CD4-positive, alpha-beta T cell treated with Interleukin-2 at 100 ng/mL for 4 hours (primary cell): ENCODE measurements at places on chromosomes 6 and 20.
A peak's percentile ranks its signal among the peaks of the same experiment; 100 is the strongest.

GRCh38 chr6:14645221-14645620 lies 527.6 kb downstream of the CD83 start:
- no peak for DNase-seq

- no peak for DNase-seq
Measured at GRCh38 chr20:21356386-21356785, 40.9 kb downstream of the NKX2-4 start.

GRCh38 chr6:16045238-16045637 lies 83.6 kb upstream of the MYLIP start:
- DNase-seq = no peak

GRCh38 chr6:37433657-37434271 lies 743 bp downstream of the CMTR1 start:
- DNase-seq = peak; percentile 24

- DNase-seq = peak; percentile 59
Measured at GRCh38 chr20:49132995-49133478, 55.1 kb downstream of the STAU1 start.

- no peak for DNase-seq
Measured at GRCh38 chr6:81838724-81839426, 86.4 kb upstream of the TENT5A start.

DNA sequence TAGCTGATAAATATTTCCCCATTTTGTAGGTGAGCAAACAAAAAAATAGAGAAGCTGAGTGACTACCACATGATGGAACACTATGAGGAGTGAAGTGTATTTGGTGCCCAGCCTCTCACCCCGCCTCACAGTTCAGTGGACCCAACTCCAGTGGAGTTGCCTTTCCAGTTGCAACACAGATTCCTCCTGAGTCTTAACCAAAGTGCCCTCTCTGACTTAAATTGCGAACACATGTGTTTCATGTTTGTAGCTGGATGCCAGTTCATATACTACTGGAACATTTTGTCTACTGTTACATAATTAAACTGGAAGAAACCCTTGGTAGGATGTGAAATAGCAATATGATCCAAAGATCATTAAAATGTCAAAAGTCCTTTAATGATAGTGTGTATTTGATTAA lies 448.9 kb downstream of the COL12A1 start:
- no peak for DNase-seq

DNA sequence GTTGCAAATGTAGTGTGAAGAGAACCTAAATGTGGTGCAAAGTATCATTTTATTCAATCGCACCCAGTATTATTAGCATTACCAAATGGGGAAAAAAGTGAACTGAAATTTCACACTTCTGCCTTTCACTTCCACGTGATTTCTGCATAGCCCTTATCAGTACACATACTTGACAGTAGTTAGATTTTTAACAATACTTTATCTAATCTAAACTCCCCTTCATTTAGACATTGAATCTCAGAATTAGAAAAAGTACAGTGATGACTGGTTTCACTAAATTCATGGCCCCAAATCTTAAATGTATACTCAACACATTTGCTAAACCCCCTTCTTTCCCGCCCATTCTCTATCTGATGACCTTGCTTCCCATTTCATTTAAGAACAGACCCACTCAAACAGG lies 14.3 kb downstream of the STX7 start:
- no peak for DNase-seq

GRCh38 chr20:699811-700338 lies 24.3 kb upstream of the SCRT2 start:
- no peak for DNase-seq

- DNase-seq = peak; percentile 73
Measured at GRCh38 chr6:31814677-31815024, 432 bp downstream of the HSPA1L start.

- DNase-seq = no peak
Measured at GRCh38 chr6:116547358-116547757, 1.9 kb upstream of the TRAPPC3L start.

GRCh38 chr6:76230711-76231110 lies 158.2 kb upstream of the IMPG1 start:
- no peak for DNase-seq

- no peak for DNase-seq
Measured at GRCh38 chr6:96898241-96898851, 655 bp upstream of the NDUFAF4 start.

DNA sequence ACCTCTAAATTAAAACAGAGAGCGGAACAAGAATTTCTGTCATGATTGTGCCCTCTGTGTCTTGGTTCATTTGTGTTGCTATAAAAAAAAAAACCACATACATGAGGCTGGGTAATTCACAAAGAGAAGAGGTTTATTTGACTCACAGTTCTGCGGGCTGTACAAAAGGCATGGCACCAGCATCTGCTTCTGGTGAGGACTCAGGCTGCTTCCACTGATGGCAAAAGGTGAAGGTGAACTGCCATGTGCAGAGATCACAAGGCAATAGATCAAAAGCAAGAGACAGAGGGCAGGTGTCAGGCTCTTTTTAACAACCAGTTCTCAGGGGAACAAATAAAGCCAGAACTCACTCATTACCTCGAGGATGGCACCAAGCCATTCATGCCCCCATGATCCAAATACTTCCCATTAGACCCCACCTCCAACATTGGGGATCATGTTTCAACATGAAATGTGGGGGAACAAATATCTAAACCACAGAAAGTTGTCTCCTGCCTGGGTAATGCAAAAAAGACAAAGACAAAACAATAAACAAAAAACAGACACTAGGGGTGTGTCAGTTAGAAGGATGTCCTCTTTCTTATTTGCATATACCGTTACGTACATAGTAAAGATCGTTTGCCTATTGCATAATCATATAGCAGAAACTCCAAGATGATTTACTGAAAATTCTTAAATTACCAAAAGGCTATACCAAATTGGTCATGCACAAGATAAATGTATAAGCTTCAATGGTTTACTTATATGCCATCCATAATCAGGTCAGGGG lies 17.0 kb downstream of the SERPINB9 start:
- no peak for DNase-seq

- DNase-seq = no peak
Measured at GRCh38 chr20:57953638-57954037, 243.8 kb upstream of the PMEPA1 start.

- no peak for DNase-seq
Measured at GRCh38 chr6:46338131-46338530, 153.1 kb downstream of the RCAN2 start.

GRCh38 chr6:44932651-44933091 lies 395.5 kb upstream of the RUNX2 start:
- peak; percentile 49 for DNase-seq

- no peak for DNase-seq
Measured at GRCh38 chr20:50111829-50112495, 988 bp downstream of the UBE2V1 start.

DNA sequence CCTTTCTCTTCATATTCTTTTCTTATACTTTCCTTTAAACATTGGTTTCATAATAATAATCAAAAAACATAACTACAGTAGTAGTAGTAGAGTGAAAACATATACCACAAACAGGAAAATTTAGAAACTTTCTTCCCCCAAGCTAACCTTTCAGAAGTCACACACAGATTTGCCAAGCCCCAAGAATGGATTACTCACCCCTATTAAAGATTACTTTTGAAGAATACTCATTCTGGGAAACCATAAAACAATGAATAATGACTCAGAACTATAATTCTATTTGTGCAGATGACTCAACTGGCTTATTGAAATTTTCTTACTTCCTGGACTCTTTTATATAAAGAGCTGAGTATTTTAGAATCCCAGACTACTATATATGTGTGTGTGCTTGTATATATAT lies 119.4 kb upstream of the GJE1 start:
- DNase-seq = no peak

DNA sequence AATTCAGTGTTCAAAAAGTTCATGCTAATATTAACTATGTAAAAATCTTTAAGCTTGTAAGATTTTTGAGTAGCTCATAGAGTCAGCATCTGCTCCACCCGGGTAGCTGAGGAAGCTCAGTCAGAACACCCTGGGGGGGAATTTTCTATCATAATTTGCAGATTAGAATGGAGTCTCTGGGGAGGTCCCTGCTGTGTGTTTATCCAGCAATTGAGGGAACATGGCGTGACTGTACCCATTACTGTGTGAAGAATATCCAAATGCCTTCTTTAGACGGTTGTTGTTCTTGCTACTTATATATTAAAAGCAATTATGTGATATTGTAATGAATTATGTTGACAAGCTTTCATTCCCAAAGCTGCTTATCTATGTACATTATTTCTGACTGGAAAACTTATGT lies 64.8 kb downstream of the AIG1 start:
- no peak for DNase-seq

DNA sequence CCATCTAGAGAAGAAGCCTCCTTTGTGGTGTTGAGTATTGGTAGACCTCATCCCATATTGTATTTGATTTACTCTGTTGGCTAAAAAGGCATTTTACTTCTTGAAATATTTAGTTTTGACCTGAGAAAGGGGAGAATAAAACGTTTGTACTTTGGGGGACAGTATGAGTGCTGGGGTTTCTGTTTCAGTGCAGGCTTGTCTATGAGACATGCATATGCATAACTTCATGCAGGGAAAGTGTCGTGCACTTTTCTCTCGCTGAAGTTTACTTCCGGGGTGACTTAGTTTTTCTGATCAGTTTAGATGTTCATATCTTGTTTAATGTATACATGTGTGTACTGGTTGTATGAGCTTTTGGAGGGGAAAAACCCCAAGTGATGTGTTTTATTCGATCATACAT lies 59.5 kb downstream of the UTRN start:
- peak; percentile 66 for DNase-seq

DNA sequence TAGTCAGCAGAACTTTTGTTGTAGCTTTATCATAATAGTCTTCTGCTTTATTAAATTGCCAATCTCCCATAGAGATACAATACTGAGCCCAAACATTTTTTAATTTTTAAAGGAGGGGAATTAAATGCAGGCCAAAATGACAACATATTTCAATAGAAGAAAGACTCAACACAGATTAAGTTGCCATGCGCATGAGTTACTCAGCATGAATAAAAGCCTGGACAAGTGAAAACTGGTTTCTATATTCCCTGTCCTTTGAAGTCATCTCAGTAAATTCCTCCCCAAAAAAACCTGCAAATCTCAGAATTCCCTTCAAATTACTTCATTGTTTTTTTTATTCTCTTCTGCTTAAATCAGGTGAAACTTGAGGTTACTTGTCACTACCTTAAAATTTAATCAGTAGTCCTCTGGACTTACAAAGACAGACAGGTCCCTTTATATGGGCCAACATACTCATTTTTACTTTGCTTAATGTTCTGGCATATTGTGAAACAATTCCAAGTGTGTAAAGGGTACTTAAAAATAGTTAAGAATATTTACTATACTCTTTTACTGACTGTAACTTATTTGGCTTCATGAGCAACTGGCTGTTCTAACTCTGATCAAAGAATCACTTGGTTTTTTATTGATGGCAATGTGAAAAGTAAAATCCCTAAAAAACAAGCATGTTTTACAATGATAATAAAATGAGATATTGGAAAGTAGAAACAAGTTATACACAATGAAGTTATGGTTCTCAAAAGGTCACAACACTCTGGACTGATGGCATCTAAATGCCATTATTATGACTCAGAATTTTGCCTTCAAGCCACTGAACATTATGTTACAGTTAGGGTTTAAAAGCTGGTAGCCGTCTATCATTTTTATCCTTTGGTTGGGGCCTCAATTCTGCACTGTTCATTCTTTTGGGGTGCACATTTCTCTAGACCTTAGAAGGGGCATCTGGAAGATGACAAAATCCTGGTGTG lies 49.9 kb upstream of the COL21A1 start:
- no peak for DNase-seq

GRCh38 chr20:23078351-23079015 lies 7.6 kb downstream of the CD93 start:
- no peak for DNase-seq

DNA sequence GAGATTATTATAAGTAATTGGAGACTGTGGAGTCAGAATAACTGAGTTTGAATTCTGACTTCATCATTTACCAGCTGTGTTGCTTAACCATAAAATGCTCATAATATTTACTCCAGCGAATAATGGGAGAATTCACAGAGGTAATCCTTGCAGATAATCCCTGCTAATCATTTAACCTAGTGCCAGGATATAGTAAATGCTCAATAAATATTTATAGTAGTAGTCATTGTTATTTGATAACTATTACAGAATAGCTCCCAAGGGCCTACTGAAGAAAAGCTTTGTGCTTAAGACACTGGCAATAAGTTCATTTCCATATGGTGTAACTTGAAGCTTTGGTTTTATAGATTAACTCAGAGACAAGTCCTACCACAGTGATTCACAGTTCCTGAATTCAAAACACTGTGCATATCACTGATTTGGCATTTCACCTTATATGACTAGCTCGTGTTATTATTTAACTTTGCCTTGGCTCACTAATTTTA lies 208.8 kb upstream of the PLCB4 start:
- no peak for DNase-seq

- DNase-seq = no peak
Measured at GRCh38 chr6:129635396-129636130, 74.4 kb downstream of the ARHGAP18 start.

DNA sequence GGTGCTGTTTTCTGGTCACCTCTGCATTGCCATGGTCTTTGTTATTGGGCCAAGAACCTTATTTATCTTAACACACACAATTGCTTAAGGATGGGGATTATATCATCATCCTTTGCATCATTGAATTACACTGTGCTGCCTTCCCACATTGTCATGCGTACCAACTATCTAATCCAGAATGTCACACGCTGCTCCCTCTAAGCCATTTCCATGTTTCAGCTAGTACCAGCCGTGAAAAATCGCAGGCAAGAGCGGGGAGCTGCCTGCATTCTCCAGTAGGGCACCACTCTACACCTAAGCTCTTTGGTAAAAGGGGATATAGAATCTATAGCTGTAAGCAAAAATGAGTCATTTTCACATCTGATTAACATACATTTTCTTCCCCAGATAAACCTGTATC lies 277.0 kb downstream of the PRL start:
- DNase-seq = no peak

- no peak for DNase-seq
Measured at GRCh38 chr6:43809417-43810305, 39.6 kb downstream of the VEGFA start.

- no peak for DNase-seq
Measured at GRCh38 chr6:136592930-136593673, 42.9 kb upstream of the MAP7 start.
